ENCODE measurements at places on chromosomes 11 and 22.
A peak's percentile ranks its signal among the peaks of the same experiment; 100 is the strongest.

GRCh38 chr11:128052912-128053641 is 534.3 kb downstream of the ETS1 start:
- DNase-seq, result peak; percentile 73

- DNase-seq, result no peak
Measured at GRCh38 chr11:131331546-131331945, 38.9 kb upstream of the NTM start.

- DNase-seq, result no peak
Measured at GRCh38 chr11:122879785-122880184, 2.8 kb upstream of the JHY start.

GRCh38 chr11:2816523-2816922 is 69.1 kb downstream of the CDKN1C start:
- DNase-seq, result no peak

DNA sequence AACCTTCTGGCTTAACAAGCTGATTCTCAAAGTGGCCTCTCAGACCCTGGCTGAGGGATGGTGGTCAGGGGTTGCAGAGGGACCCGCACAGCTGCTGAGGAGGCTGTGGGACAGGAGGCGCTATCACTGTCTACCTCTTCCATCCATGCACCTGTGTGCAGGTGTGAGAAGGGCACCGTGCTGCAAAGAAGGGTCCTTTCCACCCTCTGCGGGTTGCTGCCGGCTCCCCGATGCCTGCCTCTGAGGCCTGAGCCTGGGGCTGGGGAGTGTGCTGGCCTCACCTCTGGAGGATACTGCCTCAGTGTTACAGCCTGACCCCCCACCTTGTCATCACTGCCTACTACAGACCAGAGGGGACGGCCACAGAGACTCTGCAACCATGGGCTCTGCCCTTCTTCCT is 66.1 kb upstream of the B3GAT1 start:
- DNase-seq, result no peak

DNA sequence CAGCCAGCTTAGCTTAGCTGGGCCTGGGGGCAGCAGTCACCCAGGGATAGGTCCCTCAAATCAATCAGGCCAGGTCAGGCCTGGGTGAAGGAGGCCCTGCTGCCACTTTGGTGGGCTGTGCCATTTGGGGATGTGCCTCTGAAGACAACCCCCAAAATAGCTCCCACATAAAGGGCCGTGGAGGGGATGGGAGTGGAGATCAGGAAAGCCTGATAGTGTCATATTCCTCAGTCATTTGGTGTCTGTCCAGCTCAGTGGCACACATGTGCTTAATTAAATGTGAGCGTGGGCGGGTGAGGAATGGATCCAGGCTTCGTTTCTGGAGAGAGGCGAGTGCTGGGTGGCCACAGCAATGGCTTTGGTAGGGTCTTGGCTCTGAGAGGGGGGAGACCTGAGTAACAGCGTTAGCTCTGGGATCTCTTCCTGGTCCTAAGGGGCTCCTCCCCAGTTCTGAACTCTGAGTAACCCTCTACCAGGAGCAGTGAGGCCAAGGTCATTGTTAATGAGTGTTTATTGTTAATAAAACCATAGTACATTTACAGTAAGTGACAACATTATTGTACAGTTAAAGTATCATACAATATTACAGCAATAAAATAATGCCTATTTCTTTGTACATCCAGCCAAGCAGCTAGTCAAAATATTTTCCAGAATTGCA is 45.2 kb downstream of the NAT10 start:
- no peak for DNase-seq

GRCh38 chr11:48034926-48035871 is 54.8 kb downstream of the PTPRJ start:
- DNase-seq, result no peak

- DNase-seq, result peak; percentile 11
Measured at GRCh38 chr11:119206511-119207414, 624 bp downstream of the CBL start.

GRCh38 chr22:41830174-41830573 is 2.7 kb upstream of the SREBF2 start:
- no peak for DNase-seq

- DNase-seq, result peak; percentile 82
Measured at GRCh38 chr11:75031771-75032549, 43.2 kb downstream of the NEU3 start.
